ENCODE measurements at places on chromosomes 5 and 9. TPM values are rescaled to one million over a fixed set of nuclear protein-coding genes. Genes with fewer than 3 reads are reported as not detected.

Gene RNF183
- not detected for total RNA-seq

Gene OLFML2A
- total RNA-seq: 5.5 TPM

Gene STX17
- total RNA-seq: 14.2 TPM

Gene ARHGEF37
- total RNA-seq: 0.81 TPM

Gene CYLC2
- not detected for total RNA-seq

Gene UBE2R2
- total RNA-seq: 27.6 TPM

Gene TEX48
- total RNA-seq: not detected

Gene ACSL6
- 0.46 TPM for total RNA-seq

Gene SPATA31D4
- not detected for total RNA-seq

Gene OMD
- total RNA-seq: 0.21 TPM

GRCh38 chr9:82706786-82707185, 356.2 kb downstream of the RASEF start:
- DNase-seq: peak; percentile 7

- no peak for DNase-seq
Observed at GRCh38 chr5:176379881-176380280, 8.5 kb downstream of the NOP16 start.

- no peak for DNase-seq
Observed at GRCh38 chr5:76607353-76607871, 15.8 kb downstream of the F2RL2 start.

- no peak for DNase-seq
Observed at GRCh38 chr9:101325053-101325452, 59.8 kb downstream of the BAAT start.

DNA sequence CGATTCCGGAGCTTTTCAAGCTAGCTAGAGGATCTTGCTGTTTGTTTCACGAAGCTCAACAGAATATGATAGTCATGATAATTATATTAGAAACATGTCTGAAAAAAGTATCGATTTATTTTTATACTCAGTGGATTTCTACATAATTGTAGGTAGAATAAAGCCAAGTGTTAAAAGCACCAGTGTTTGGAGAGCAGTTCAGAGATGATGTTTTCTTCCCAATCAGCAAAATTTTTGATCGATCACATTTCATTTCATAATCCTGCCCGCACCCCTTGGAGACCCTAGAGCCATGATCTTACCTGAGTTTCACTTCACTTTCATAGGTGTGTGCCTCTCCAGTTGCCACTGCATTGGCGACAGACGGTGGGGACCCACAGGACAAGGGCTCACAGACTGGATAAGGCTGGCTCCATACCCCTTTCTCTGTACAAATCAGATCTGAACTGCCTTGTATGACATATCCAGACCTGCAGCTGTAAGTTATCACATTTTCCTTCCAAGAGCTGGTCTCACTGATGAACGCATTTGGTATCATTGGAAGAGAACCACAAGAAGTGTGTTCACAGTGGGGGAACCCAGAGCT, 68.3 kb upstream of the TXNDC8 start:
- no peak for DNase-seq

DNA sequence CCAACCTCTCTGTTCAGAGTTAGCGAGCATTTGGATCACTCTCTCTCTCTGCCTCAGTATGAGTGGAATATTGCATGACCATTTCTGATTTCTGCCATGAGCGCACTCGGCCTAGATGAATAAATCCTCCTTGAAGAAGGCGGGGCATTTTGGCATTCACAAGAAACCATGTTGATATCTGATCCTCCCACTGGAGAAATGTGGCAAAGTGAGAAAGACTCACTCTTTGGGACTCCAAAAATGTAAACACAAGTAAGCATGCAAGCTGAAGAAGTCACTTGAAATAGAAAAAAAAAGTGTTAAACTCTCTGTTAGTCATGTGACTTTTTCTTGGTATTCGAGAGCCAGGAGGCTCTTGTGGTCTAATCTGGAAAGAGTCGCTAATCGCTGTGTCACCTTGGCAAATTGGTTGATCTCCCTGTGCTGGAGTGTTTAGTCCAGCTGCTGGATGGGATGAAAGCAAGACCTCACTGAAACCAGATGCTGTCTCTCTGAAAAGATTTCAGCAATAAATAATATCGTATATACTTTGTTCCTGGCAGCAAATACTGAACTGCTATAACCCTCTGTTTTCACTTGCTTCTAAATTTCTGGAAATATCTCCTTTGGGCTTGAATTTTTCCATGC, 95.5 kb downstream of the GHR start:
- peak; percentile 54 for DNase-seq

- peak; percentile 10 for DNase-seq
Observed at GRCh38 chr5:55308254-55308836, 556 bp downstream of the MTREX start.

GRCh38 chr5:111254613-111255012, 30.4 kb downstream of the CAMK4 start:
- DNase-seq: no peak

DNA sequence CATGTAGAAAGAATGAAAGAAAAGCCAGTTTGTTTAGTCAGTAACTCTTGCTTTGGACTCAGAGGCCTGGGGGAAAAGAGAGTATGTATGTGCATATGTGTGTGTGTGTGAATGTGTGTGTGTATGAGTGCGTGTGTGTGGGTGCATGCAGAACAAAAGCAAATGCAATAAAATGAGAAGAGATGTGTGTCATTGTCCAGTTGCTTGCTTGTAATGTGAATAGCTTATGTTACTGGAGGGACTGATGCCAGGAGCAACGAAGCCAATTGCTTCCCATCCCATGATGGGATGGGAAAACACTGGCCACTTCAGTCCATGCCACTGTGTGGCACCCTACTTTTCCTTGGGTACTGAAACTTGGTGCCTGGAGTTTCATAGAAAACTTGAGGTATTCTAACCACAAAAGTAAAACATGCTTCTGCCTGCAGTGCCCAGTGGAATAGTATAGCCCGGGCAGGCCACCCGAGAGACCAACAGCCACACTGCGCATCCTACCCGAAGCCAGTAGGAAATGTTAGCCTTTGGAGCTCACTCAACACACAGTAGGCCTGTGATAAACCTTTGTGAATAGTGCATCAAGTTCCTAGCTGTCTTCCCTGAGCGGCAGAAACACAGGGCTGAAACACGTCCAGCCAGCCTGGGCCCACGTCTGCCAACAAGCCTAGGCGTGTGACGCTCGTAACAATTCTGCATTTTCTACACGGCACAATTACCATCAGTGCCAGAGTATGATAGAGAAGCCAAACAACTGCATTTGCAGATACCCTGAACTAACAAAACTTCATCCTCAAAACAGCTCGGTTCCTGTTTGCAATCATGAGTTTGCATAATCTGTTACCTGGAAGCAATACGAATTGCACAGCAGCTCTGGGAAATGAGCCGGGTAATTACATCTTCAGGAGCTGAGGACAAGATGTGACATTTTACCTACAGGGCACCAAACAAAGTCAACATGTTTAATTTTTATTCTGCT, 198.1 kb downstream of the SYK start:
- DNase-seq: no peak

DNA sequence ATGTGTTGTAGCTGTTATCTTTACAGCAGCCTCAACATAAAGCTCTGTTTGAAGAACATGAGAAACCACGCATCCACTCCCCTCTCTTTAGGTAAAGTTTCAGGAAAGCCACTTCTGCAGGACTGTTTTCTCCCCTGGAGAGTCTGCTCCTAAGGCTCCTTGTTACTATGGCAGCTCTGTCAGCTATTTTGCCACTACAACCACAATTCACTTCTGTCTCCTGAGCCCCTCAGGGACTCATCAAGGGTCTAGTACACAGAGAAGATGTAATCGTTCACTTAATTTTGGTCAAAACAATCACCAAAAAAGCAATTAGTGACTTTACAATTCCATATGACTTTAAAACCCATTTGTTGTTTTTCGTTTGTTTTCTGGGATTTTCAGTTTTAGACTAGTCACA, 157.7 kb downstream of the FBN2 start:
- DNase-seq: no peak

GRCh38 chr9:129962451-129962864, 80.5 kb downstream of the FNBP1 start:
- DNase-seq: no peak

- no peak for DNase-seq
Observed at GRCh38 chr5:59988396-59988795, 94.9 kb upstream of the PDE4D start.

- no peak for DNase-seq
Observed at GRCh38 chr9:98978231-98978681, 34.5 kb downstream of the COL15A1 start.
